ENCODE measurements at places on chromosomes 11 and 22.
A peak's percentile ranks its signal among the peaks of the same experiment; 100 is the strongest.

DNA sequence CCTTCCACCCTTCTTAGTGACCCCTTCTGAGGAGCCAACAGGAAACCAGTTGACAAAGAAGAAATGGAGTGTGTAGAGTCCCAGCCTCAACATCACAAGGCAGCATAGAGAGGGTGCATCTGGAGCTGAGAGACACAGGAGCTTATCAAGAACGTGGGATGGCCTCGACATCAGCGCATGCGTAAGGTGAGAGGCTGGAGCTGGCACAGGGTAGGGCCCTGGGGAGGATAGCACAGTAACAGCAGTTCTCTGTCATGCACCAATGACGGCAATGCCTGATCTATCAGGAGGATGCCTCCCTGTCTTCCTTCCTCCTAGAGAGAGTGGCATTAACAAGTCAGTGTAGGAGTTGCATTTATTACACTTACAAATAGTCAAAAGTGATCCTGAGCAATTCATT lies 426.1 kb downstream of the NTM start:
- DNase-seq = no peak

DNA sequence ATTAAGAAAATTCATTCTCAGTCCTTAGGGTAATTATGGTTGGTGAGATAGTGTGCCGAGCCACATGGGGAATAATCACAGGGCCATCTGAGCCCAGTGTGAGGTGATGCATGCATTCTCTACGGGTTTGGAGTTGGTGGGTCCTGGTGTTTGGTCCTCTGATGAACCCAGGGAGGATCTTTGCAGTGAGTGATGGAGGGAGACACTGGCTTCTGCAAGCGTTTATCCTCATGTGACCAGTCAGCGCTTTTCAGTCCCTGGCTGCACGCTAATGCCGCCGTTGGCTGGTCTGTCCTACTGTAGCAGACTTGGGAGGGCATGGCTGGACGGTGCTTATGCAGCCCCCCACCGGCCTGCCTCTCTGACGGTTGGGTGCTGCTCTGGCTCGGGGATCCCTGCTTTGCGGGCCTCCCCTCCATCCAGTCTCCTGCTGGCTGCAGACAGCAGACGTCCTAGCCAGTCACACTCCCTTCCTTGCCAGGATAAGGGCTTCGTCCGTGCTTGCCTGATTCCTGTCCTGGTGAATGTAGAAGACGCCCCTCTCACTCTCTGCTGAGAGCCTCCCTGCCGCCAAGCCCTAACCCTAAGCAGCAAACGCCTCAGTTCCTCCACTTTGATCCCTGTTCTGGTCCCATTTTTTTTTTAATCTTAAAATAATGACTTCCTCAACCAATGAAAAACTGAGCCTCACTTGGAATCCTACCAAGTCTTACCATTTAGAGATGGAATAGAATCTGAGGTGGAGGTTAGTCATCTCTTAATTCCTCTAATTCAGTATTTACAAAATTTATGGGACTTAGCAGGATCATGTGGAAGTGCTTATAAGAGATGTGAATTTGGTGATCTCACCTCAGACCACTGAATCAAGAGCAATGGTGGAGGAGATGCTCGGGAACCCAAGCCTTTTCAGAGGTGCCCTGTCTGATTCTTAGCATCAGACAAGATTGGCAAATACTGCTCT lies 143.7 kb upstream of the SORL1-AS1 start:
- no peak for DNase-seq

GRCh38 chr11:94801866-94802460 lies 33.8 kb downstream of the AMOTL1 start:
- DNase-seq = no peak

- peak; percentile 86 for DNase-seq
Measured at GRCh38 chr11:67353317-67354074, at the start of gene POLD4. POLD4 (minus strand) TSS chr11:67353546; CDS start chr11:67353399, 147 bp downstream.

DNA sequence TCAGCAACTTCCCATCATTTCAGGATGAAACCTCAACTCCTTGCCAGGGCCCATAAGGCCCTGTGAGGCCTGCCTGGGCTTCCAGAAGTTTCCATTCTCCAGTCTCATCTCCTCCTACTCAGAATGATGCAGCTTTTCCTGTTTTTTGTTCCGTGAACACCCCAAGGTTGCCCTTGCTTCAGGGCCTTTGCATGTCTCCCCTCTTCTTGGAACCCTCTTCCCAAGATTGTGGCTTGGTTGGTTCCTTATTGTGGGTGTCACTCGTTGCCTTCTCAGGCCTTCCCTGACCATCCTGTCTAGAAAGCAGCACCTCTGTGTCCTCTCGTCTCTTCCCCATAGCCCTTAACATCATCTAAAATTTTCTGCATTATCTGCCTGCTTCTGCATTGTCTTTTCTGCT lies 23.2 kb upstream of the YWHAH start:
- no peak for DNase-seq

DNA sequence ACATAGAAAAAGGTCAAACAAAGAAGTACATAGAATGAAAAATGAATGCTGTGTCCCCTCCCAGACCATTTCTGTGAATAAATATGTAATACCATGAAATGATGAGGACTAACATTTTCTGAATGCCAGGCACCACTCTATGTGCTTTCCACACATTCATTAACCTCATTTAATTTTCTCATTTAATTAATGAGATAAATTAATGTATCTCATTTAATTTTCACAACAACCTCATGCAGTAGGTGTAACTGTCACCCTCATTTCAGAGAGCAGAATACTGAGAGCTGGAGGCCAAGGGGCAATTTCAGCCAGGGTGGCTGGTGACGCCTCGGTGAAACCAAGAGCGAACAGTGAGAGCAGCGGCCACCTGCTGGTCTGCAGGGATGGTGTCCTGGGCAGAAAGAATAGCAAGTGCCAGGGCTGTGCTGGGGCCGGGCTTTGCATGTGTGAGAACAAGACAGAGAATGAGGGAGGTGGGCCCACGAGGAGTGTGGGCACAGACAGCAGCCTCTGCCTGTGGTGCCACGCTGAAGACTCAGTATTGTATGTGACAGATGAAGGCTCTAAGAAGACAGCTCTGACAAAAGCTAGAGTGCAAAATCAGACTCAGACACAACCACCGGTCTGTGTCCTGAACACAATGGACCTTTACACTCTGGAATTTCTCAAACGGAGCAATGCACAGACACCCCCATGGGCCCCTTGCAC lies 1.8 kb upstream of the SERPIND1 start:
- DNase-seq = no peak

GRCh38 chr11:35661534-35661933 lies 1.0 kb upstream of the TRIM44 start:
- DNase-seq = no peak

All from NCI-H748 treated with DMSO at 0.1 percent for 48 hours (cell line).